ENCODE measurements at places on chromosomes 4 and X.
A peak's percentile ranks its signal among the peaks of the same experiment; 100 is the strongest.

DNA sequence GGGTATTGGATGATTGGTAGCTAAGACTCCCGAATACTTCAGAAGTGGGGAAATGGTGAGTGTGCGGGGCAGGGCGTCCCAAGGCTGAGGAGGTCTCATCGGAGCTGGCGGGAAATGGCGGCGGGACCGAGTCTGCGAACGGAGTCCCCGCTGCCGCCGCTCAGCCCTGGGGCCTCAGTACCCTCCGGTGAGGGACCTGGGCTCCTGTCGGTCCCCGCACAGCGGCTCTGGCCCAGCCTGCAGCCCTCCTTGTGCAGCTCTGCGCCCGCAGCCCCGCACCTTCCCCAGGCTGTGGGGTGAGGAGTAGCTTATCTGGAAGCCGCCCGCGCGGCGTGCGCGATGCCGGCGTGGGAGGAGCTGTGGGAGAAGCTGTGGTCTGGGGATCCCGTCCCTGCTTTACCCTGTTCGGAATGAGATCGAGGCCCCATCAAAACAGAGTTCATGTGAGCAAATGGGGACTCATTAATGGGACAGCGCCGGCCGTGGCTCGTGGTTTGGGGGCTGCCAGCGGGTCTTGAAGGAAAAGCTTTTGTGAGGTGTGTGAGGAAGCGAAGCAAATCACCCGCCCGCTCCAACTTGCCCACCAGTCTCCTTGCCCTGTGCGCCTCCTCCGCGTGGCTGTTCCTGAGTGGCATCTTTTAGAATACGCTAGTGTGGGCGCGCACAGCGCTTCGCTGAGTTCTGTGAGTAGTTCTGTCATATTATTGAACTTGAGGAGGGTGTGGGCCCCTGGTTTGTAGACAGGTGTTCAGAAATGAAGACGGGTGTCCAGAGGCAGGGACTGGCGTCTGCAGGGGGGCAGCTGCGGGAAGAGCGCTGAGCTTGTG lies 531 bp downstream of the ZNF141 start:
- peak; percentile 72 for DNase-seq

DNA sequence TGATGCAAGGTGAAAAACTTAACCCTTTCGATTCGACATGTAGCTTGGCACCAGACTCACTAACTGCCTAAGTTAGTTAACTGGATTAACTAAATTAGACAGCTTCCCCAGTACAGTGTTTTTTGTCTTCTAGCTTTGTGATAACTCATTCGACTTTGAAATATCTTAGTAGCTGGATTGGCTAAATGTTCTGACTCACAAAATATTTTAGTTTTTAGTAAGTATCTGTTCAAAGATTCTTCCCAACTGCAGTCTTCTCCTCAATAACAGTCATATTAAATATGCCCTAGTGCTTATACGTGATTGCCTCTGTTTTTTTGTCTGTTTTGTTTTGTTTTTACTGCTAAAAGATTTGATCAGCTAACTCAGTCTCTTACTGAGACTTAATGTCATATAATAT lies 102.9 kb downstream of the KCNIP4 start:
- DNase-seq: no peak

GRCh38 chr4:138805736-138806135 lies 209.8 kb upstream of the NOCT start:
- no peak for DNase-seq

GRCh38 chrX:17613979-17614588 lies 123.2 kb upstream of the SCML1 start:
- no peak for DNase-seq

- no peak for DNase-seq
These were observed 64.6 kb downstream of the RHOH start for GRCh38 chr4:40261231-40262076.

GRCh38 chrX:15207994-15208393 lies 61.9 kb downstream of the ASB9 start:
- DNase-seq: no peak

GRCh38 chr4:186161138-186161537 lies 30.2 kb upstream of the CYP4V2 start:
- DNase-seq: peak; percentile 2

GRCh38 chr4:104795264-104795939 lies 300.7 kb upstream of the CXXC4 start:
- no peak for DNase-seq

GRCh38 chr4:118682928-118683327 lies 2.3 kb upstream of the METTL14 start:
- no peak for DNase-seq

DNA sequence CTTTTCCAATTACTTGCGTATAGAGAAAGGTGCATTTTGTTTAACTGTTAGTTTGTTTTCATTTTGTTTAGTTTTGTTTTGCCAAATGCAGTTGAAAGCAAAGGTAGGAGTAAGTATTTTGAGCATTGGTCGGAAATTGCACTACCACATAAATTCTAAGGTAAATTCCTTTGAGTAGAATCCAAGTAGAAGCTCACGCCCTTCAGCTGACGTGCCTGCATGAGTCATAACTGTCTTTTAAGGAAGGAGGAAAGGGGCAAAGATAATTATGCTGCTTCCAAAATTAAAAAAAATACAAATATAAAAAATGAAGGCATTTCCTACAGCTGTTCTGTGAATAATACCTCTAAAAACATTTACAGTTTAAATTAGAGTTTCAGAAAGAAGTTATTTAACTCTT lies 110.2 kb upstream of the MYOZ2 start:
- DNase-seq: no peak

GRCh38 chr4:55838356-55838755 lies 15.1 kb upstream of the EXOC1 start:
- DNase-seq: no peak

DNA sequence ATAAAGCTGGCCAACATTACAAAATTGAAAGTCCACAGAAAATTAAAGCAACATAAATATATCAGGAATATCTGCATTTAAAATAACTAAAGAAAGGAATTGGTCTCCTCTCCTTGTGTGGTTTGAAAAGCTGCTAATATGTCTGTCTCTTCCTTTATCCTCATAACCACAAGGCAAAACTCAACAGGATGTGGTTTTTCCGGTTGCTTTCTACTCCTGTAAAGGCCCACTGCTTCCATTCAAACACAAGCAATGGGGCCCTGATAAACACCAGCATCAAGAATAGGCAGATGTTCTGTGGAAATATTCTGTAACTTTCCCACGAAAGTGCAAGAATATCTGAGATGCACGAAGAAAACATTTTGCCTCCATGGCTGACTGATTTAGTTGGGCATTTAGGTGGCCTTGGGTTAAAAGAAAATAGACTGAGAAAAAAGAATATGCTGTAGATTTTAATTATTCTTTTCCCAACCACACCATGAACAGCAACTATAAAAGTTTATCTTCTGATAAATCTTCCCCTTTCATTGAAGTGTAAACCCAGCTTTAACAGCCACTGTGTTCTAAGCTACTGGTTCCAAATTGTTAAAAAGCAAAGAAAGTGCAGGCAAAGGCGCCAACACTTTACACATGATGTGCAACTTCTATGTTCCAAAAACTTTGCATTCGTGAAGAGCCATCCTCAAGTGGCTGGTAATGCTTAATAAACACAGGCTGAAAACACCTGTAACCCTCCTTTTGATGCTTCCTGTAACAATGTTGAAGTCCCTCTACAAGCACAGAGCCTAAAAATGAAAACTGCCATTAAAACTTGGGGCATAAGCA lies 50.5 kb upstream of the NDST3 start:
- DNase-seq: no peak

GRCh38 chrX:82127228-82128123 lies 925.6 kb downstream of the SH3BGRL start:
- no peak for DNase-seq

DNA sequence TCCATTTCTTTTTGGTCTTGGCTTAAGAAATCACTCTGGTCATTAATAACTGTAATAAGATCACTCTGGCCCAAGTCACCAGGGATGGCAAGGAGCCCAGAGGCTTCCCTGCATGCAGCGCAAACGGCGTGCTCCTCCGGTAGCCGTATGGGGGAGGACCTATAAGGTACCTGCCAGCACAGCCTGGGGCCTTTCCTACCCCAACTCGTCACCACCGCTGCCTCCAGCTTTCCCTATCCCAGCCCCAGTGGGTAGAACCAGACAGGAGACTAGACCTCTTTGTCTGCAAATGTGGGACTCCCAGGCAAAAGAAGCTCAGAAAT lies 25.9 kb downstream of the HAND2 start:
- no peak for DNase-seq

DNA sequence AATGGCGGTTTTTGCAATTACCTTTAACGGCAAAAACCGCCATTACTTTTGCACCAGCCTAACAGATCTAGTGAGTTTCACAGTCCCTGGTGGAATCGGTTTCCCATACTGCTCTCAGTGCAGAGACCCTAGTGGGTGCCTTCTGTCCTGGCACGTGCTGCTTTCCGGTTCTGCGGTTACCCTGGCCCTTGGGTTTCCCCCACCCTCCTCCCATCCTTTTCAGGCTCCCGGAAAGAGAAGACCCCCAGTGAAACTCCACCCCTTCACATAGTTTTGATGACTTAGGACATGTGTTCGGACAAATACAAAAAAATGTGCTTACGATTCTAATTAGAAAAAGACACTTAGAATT lies 36.9 kb downstream of the NLGN3 start:
- peak; percentile 45 for DNase-seq

DNA sequence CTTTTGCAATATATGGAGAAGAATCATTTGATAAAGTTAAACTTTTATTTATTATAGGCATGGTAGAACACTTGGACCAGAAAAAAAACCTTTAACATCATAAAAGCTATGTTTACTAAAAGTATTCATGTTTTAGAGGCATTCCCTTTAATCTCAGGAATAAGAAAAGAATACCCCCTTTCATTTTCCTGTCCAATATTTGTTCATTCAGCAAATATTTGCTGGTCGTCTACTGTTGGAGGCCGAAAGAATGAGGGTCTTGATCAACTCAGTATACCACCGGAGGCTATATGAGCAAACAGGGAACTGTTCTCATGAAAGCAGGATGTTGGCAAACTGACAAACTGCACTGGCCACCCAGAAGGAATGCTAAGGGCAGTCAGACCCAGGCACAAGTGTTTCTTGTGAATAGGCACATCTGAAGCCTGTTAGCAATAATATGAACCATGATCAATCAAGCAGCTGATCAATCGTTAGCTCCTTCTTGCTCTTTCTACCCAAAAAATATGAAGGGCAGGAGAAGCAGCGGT lies 480.8 kb upstream of the FAT1 start:
- no peak for DNase-seq

- no peak for DNase-seq
These were observed 7.7 kb downstream of the RNF212 start for GRCh38 chr4:1105662-1106061.

GRCh38 chr4:5292101-5292500 lies 240.8 kb downstream of the STK32B start:
- no peak for DNase-seq

DNA sequence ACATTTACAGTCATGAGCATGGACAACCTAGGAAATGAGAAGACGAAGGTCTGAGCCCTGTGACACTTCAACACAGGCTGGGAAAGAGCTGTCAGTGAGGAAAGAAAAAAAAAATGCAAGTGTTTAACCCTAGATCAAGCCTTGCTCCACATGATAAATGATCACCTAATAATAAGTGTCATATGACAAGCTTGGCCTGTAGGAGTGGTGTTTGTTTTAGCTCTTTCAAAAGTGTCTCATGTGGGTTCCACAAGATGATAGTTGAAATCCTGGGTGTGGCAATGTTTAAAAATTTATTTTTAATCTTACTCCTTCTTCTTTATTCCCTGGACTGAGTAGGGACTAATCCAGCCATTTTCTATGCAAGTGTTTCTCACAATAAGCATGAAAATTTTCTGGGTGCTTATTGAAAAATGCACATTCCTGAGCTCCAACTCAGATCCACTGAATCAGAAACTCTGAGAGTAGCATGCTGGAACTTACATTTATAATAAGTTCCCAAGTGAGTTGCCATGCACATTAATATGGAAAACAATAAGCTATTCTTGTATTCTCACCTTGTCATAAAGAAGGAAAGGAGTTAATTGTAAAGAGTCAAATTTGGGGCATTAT lies 138.3 kb downstream of the AREG start:
- DNase-seq: no peak

GRCh38 chr4:145784036-145784435 lies 104.1 kb downstream of the C4orf51 start:
- DNase-seq: no peak

GRCh38 chr4:114601304-114602052 lies 2.9 kb downstream of the UGT8 start:
- DNase-seq: no peak

GRCh38 chr4:23818097-23818885 lies 71.6 kb downstream of the PPARGC1A start:
- DNase-seq: no peak

GRCh38 chrX:154012336-154012991 lies 7.2 kb downstream of the IRAK1 start:
- DNase-seq: no peak
